ENCODE measurements at places on chromosomes 6 and 20.
A peak's percentile ranks its signal among the peaks of the same experiment; 100 is the strongest.

DNA sequence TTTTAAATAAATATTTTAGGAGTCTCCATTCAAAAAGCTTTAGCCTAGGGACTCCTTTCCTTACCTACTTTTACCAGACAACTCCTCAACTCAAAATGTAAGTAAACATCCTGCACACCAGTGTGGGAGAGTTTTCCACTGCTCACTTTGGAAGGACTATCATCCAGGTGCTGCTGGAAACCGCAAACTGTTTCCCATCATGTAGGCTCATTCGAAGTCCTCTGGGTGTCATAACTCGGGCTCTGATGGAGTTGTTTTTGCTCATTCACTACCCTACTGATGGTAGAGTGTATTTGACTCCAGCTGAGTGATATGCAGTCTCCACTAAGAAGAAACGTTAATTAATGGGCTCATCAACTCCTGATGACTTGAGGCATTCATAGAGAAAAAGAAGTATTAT is 136.5 kb upstream of the AKAP12 start:
- no peak for DNase-seq

DNA sequence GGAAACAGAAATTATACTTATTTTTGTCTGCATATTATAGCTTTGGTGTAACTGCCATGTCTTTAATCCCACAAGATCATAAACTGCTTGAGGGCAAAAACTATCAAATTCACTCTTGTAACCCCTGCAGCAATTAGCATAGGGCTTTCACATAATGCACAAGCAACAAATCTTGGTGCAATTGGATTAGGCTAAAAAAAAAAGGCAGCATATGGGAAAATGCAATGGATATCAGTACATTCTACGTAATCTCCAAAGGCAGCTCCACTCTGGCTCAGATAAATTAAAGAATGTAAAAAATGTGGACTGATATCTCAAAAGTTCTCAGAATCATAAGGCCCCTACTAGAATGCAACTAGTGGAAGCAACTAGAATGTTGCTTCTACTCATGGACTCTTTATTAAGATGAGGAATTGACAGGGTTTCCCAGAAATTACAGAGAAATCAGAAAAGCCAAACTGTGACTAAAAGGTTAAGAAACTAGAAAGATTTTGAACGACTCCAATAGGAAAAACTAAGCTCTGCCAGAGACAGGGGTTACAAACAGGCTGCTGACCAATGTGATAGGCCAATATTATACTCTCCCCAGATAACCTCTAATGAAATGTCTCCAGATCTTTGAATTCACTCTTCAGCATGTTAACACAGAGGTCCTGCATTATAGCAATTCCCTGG is 55.0 kb downstream of the FILIP1 start:
- no peak for DNase-seq

- DNase-seq, result no peak
Measured at GRCh38 chr6:26250698-26251044, 114.3 kb upstream of the BTN3A2 start.

GRCh38 chr6:111972745-111973117 is 81.2 kb upstream of the CCN6 start:
- DNase-seq, result no peak

- DNase-seq, result no peak
Measured at GRCh38 chr6:42038811-42039408, 11.4 kb upstream of the TAF8 start.

DNA sequence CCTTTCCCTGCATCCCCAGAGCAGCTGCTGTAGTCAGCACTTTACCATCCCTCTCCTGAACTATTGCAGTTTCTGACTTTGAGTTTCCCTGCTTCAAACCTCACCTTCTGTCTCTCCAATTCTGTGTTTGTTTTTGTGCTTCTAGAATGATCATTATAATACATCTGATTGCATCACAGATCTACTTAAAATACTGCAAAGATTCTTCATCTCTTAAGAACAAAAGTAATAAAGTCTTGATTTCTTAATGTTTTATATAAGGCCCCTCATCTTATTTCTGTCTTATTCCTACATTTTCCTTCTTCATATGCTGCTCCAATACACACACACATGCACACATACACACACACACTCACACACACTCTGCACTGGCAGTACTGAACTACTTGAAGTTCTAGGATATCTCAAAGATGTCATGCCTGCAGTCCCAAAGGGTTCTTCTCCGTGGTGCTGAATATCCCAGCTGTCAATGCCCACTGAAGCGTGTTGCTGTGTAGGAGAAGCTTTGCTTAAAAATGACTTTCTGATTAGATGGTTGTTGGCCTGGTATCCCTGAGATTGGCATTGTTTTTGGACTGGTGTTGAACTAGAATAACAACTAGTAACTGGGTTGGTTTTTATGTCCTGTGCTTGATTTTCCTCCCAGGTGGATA is 97.2 kb downstream of the MAP3K4 start:
- no peak for DNase-seq

- DNase-seq, result no peak
Measured at GRCh38 chr20:25285856-25286798, 38.2 kb downstream of the PYGB start.

GRCh38 chr6:43893073-43893472 is 123.1 kb downstream of the VEGFA start:
- DNase-seq, result no peak

DNA sequence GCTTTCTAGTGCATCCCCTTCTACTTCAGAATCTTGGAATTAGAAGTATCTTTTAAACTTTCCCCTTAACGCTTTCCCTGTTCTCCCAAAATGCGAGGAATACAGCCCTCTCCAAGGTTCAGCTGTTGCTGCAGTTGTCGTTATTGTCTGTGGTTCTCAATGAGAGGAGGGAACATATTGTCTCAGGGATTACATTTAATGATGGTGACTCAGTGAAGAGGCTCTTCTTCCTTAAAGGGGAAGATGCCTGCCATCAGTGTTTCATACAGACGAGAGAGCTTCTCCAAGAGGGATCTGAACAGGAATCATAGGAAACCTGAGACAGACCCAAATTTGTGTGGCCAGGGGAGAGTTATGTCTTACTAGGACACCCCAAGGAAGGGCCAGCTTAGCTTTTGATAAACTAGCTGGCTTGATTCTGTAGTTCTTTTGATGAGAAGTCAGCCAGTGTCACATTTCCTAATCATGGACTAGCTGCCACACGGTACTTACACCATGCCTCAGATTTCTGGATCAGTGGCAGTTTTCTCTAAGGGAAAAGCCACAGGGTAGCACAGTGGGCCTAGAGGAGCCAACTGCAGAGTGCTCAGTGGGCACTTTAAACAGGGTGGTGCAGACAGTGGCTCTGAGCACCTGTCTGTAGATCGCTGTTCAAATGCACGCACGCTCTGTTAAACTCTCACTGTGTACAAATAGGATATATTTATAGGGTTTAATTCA is 59.7 kb upstream of the TMEM181 start:
- DNase-seq, result peak; percentile 68

DNA sequence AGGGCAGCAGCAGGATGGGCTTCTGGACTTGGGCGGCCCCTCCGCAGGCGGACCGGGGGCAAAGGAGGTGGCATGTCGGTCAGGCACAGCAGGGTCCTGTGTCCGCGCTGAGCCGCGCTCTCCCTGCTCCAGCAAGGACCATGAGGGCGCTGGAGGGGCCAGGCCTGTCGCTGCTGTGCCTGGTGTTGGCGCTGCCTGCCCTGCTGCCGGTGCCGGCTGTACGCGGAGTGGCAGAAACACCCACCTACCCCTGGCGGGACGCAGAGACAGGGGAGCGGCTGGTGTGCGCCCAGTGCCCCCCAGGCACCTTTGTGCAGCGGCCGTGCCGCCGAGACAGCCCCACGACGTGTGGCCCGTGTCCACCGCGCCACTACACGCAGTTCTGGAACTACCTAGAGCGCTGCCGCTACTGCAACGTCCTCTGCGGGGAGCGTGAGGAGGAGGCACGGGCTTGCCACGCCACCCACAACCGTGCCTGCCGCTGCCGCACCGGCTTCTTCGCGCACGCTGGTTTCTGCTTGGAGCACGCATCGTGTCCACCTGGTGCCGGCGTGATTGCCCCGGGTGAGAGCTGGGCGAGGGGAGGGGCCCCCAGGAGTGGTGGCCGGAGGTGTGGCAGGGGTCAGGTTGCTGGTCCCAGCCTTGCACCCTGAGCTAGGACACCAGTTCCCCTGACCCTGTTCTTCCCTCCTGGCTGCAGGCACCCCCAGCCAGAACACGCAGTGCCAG is at the start of gene TNFRSF6B:
Gene TNFRSF6B (plus strand): TSS at position 25 of the 729 bp plus-strand sequence. CDS start 116 bp downstream, at position 141.
- DNase-seq, result no peak

GRCh38 chr6:7111095-7111690 is 3.4 kb downstream of the RREB1 start:
- DNase-seq, result no peak

GRCh38 chr6:151548201-151548600 is 54.4 kb downstream of the CCDC170 start:
- no peak for DNase-seq

GRCh38 chr6:51792273-51793030 is 295.0 kb downstream of the PKHD1 start:
- DNase-seq, result no peak

GRCh38 chr6:14166839-14167238 is 49.3 kb downstream of the CD83 start:
- DNase-seq, result no peak

- DNase-seq, result peak; percentile 83
Measured at GRCh38 chr6:8102122-8102958, at the start of gene EEF1E1. TSS of gene EEF1E1 (minus strand) at chr6:8102548. CDS start at chr6:8102521, 27 bp downstream.

GRCh38 chr6:109075934-109076333 is 18.7 kb downstream of the SESN1 start:
- DNase-seq, result no peak

Measured in D721Med (cell line).